Stimulated activated CD4-positive, alpha-beta T cell treated with anti-CD3 and anti-CD28 coated beads, Interleukin-1b, Interleukin-23, amount 100 ng/mL, for 1 hour (primary cell): ENCODE measurements at places on chromosomes 5 and 9.

- no peak for DNase-seq
These were observed 822 bp downstream of the DENND4C start for GRCh38 chr9:19231126-19231903.

- DNase-seq: no peak
These were observed 39.6 kb downstream of the TJP2 start for GRCh38 chr9:69213647-69214046.

DNA sequence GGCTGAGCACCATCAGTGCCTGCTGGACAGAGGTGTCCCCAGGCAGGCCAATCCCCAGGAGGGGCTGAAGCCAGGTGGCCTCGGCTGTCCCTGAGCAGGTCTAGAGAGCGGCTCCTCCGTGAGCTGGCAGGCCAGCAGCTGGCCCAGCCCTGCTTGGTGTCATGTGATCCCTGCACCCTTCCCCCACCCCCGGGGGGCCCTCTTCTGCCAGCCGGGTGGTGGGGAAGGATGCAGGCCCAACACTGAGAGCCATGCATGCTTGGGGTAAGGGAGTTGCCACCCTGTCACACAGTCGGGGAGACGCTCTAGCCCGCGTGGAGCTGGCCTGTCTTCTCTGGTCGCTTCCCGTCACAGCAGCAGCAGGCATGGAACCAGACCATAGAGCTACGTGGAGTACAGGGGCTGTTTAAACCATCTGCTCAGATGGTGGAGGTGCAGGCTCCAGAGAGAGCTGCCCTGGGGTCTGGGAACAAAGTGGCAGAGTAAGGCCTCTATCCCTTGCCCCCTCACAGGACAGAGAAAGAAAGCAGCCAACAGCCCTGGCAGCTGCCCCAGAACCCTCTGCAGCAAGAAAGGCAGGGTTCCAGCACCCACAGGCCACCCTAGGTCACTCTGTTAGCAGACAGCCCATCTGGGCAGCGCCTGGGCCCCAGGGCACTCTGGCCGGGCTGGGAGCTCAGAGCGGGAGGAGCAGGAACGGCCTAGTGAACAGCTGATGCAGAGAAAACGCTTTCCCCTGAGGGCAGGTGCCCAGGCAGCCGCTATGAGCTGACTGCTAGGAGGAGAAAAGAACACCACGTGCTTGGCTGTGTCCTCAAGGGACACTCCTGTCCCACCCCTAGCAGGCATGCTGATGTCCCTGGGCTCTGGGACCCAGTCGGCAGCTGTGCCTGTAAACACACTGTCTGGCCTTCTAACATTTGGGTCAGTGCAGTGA lies 6.8 kb downstream of the RALGDS start:
- DNase-seq: no peak

DNA sequence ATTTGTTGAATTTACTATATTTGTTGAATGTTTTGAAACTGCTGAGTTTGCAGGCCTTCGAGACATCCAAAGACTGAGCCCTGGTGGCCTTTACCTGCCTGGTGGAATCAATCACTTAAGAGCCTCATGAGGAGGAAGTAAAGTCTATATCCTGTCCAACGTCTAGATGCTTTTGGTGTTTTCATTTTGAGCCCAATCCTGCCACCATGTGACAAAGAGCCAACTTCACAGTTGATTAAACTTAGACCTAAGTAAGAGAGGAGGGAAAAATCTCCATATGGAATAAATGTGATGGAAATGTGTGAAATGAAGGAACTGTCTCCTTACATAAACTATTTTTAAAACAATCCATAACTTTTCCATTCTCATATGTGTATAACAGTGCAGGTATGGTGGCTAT lies 220.1 kb downstream of the PRR16 start:
- DNase-seq: no peak

DNA sequence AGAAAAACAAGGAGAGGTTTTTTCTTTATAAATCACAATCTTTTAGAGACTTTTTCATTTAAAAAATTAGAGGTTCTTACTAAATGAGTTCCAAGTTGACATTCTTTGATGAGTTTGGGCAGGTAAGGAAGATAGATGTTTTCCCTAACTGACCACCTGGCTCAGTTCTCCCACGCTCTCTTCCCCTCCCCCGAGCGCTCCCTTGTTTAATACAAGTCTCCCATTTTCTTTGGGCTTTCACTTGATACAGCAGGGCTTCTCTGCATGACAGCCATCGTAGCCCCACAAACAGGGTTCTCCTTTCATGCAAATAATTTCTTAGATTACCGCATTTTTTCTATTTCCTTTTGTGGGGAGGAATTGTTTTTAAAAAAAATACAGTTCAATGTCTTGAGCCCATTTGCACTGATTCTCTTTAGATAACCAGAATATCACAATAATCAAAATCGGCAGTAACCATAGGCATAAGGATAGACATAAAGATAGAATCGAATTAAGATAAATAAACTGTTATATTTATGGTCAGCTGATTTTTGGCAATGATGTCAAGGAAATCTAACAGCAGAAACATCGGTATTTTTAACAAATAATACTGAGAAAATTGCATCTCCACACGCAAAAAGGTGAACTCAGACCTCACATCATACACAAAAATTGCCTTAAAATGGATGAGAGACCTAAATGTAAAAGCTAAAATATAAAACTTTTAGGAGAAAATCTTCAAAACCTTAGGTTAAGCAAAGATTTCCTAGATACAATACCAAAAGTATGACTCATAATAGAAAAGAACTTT lies 325.4 kb downstream of the PIK3R1 start:
- DNase-seq: no peak

DNA sequence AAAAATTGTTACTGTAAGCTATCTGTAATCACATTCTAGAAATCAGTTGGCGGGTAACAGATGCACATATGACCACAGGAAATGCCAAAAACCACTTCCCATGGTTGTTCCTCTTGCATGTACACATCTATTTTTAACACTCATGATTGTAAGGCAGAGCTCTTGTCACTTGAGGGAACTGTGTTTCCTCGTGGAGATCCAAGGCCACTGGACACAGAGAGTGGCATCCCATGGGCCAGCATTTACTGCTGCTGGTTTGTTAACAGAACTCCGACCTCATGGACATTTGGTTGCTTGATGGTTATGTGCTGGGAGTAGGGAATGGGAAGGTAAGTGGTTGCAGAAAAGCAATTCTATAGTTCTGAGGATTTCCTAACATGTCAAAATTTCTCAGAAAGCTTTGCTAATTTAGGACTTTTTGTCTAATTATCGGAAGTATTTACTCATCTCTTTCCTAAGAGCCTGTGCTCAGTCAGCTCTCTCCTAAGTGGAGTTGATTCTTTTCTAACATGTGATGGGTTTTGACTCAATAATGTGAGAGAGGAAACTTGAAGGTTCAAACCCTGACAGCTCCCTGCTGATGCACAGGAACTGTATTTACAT lies 202.0 kb upstream of the NR3C1 start:
- no peak for DNase-seq

- no peak for DNase-seq
These were observed 987.6 kb downstream of the PTPRD start for GRCh38 chr9:9625248-9625647.

- DNase-seq: no peak
These were observed 68.1 kb upstream of the FREM1 start for GRCh38 chr9:14978022-14979000.

DNA sequence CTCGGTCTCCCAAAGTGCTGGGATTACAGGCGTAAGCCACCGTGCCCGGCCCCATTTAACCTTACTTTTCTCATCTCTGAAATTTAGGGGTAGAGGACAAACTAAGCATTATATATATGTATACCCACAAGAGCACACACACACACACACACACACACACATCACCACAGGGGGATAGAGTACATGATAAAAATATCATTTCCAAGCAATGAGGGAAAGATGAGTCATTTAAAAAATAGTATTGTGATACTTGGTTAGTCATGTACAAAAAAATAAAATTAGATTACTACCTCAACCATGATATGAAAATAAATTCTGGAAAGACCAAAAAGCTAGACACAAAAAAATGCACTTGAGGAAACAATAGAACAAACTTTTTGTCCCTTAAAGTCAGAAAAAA lies 67.2 kb downstream of the CDH18 start:
- DNase-seq: no peak

GRCh38 chr9:13719981-13720676 lies 440.6 kb upstream of the MPDZ start:
- no peak for DNase-seq

DNA sequence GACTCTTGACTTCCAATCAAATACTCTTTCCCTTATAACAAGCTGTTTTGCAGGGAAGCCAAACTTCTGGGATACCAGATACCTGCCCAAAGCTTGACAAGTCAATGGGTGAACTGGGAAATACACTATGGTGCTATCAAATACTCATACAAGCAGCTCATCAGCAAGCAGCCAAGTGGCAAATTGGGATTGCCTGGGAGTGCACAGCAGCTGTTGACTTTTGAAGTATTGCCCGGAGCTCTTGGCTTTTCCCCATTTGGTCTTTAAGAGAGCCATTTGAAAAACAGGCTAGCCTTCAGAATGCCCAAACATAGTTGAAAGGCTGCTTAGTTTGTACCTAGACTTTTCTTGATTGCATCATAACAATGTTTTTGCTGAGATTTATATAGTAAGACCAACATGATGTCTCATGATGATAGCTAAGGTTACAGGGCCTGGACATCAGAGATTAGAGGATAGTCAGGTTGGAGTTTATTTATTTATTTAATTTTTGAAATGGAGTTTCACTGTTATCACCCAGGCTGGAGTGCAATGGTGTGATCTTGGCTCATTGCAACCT lies 210.1 kb upstream of the ZNF608 start:
- no peak for DNase-seq

DNA sequence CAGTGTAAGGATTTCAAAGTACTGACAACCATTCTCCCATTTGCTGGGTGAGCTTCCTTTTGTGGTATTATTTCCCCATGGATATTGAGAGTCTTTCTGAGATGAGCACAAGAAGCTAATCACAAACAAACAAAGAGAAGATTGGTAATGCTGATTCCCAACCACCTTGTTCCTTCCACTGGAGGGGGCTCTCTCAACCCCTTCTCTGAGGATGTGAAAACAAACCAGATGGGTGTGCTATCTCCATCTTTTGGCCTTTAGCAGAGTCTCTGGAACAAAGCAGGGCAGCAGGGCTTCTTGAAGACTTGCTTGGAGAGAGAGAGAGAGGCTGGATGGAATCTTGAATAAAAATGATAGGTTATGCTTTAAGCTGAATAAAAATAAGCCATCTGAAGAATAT lies 576.7 kb upstream of the ZNF462 start:
- DNase-seq: no peak

DNA sequence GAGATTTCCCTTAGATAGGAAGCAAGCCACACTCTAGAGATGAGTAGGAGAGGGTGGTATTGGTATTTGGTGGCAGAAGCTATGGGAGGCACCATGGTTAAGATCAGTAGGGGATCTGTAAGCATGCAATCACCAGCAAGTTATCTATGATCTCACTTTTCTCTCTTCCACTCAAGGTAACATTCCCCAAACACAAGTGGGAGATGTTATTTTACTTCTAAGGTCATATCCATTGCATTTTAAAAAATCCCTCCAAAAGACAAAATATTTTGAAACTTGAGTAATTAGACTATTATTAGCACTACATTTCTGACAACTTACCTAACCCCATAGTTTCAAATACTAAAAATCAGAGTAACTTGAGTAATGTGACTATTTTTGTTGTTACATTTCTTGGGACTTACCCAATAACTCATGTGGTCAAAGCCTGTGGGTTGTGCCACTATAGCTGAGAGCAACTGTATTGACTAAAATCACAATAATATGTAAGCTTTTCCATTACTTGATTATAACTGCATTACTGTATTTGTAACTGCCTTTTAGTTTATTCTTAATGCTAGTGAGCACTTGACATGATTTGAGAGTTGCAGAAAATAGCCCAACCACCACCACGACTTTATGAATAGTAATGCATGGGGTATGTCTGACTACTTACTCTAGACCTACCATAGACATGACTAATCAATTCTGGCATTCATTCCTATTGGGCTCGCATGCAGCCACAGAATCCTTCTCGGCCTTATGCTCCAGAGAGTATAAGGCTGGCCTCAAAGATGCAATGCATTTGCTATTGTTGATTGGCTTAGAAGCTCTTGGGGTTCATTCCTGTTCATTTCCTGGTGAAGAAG lies 264.7 kb downstream of the TRIM32 start:
- no peak for DNase-seq

DNA sequence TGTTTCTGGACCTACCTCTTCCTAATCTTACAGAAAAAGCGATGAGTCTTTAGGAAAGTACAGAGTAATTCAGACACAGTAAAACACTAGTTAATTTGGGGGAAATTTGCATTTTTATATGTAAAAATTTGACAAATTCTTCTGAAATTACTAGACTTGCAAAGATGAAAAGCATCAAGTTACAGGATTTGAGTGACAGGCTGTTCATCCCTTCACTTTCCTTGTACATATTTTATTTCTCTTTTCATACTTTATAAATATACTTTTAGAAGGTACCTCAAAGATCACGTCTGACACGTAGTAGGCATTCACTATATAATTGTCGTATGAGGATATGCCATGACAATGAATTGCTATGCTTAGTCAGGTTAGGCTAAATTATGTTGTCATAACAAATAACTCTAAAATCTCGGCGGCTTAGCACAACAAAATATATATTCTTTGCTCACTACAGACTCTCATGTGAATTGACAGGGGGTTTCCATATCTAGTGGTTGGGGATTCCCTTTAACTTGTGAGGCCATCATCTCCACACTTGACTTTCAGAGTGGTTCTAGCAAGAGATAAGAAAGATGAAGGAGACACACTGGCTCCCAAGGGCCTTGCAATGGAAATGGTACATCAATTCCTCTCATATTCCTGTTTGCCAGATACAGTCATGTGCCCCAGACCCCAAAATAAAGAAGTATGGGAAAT lies 154.1 kb upstream of the TUT7 start:
- DNase-seq: no peak

DNA sequence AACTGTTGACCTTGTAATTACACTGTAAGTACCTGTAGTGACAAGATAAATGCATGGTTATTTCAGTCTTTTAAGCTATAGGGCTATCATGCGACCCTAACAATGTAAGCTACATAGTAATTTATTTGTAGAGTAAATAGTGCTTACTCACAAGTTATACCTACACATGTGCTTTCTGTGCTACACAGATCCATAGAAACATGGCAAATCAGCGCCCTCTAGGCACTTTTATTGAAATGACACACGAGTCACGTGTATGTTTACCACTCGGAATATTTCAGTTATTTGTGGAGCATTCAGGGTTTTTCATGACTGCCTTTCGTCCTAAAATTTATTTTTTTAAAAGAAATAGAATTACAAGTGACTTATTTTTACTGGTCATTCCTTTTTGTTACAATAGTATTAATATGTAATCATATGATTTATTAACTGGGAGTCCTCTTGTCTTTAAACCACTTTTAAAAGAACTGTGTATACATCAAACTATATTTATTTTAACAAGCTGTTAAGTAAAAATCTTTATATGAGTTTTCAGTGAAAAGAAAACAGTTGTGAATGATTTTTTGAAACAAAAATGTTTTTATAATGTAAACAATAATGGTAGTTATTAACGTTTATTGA lies 1242.3 kb upstream of the WWC1 start:
- no peak for DNase-seq

GRCh38 chr9:119801311-119801710 lies 432.1 kb upstream of the BRINP1 start:
- DNase-seq: no peak
